Cardiac septum (tissue), 1 donor: ENCODE measurements at places on chromosomes 12 and 14. TPM values are rescaled to one million over a fixed set of nuclear protein-coding genes. Genes with fewer than 3 reads are reported as not detected.

GRCh38 chr12:49201595-49202295 is 12.9 kb upstream of the TUBA1A start:
- DNase-seq = no peak

DNA sequence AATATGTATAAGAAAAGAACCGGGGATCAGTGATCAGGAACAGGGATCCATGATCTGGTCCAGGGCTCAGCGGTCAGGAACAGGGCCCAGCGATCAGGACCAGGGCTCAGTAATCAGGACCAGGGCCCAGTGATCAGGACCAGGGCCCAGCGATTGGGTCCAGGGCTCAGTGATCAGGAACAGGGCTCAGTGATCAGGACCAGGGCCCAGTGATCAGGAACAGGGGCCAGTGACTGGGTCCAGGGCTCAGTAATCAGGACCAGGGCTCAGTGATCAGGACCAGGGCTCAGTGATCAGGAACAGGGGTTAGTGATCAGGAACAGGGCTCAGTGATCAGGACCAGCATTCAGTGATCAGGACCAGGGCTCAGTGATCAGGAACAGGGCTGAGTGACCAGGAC is 56.3 kb downstream of the TMEM121 start:
- no peak for DNase-seq

GRCh38 chr12:27936196-27936595 is 36.3 kb downstream of the PTHLH start:
- no peak for DNase-seq

DNA sequence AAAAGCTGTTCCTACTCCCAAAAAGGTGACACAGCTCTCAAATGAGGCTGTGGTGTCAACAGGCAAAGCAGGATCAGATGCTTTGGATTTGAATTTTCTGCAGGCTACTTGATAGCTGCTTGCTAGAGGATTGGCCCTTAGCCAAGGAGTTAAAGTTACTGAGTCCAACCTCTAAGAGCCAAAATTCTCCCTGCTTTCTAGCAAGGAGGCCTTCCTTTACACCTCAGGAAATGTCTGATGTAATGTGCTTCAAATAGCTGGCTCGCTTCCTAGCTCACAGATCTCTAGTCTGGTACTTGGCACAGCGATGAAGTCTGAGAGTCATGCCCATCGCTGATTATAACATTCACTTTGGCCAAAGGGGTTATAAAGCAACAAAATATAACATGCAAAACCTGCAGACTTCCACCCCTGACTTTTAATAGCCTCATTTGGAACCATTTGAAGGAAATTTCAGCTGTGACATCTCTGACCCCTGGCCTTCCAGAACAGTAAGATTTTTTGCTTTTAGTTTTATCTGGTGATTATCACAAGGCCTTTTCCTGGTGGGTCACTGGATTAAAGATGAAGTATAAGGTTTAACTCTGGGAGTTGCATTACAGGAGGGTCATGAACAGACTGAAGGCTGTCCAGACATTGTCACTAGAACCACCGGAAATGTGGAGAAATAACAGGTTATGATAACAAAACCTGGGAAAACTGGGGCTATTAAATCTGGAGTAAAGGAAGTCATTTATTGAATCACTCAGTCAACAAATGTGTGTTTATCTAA is 189.7 kb downstream of the EPS8 start:
- no peak for DNase-seq

GRCh38 chr12:116867523-116867922 is 13.7 kb downstream of the HRK start:
- DNase-seq = no peak

- no peak for DNase-seq
Observed at GRCh38 chr12:131133994-131134393, 180.3 kb downstream of the ADGRD1 start.

GRCh38 chr12:106345746-106346145 is 11.8 kb upstream of the POLR3B start:
- no peak for DNase-seq

The PAPLN gene
- 1.3 TPM for total RNA-seq

The KCNJ8 gene
- total RNA-seq = 38.0 TPM

The RPGRIP1 gene
- total RNA-seq = not detected
